ENCODE measurements at places on chromosomes 4 and X.

- DNase-seq: no peak
These were observed 220.6 kb upstream of the ZC4H2 start for GRCh38 chrX:65196758-65197360.

GRCh38 chr4:80422727-80423404 is 87.3 kb downstream of the CFAP299 start:
- DNase-seq: no peak

DNA sequence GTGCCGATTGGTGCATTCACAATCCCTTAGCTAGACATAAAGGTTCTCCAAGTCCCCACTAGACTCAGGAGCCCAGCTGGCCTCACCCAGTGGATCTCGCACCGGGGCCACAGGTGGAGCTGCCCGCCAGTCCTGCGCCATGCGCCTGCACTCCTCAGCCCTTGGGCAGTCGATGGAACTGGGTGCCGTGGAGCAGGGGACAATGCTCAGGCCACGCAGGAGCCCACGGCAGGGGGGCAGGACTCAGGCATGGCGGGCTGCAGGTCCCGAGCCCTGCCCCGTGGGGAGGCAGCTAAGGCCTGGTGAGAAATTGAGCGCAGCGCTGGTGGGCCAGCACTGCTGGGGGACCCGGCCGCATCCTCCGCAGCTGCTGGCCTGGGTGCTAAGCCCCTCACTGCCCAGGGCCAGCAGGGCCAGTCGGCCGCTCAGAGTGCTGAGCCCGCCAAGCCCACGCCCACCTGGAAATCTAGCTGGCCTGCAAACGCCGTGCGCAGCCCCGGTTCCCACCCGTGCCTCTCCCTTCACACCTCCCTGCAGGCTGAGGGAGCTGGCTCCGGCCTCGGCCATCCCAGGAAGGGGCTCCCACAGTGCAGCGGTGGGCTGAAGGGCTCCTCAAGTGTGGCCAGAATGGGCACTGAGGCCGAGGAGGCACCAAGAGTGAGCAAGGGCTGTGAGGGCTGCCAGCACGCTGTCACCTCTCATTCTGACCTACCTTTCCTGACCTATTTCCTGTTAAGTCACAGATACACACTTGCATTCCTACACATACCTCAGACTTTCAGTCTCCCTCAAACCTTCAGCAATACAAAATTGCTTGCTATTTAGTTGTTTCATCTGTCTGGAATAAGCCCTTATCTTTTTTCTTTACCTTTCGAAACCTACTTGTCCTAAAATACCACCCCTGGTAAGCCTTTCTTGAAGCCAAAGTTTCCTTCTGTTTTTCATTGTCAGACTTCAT is 20.7 kb downstream of the UBE2K start:
- DNase-seq: no peak

DNA sequence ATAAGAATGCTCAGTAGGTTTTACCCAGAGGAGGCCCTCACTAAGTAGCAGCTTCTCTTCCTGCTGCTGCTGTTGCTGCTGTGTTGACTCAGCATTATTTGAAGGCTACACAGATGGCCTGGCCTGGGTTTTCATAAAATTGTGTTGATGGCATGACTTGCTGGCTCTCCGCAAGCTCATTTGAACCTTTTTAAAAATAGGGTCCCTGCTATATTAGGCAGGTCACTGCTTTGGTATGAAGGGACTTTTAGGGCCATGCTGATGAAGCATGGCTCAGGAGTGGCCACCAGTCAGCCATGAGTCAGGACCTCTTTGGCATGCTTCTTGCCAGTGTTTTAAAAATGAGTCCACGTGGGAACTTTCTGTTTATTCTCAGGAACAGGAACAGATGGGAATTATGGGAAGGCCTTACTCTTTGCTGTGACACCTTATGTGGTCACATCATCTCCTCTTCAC is 128.7 kb downstream of the MID1IP1 start:
- no peak for DNase-seq

GRCh38 chr4:53885668-53886067 is 178.7 kb downstream of the CHIC2 start:
- DNase-seq: no peak

Data from NCI-H1436 (cell line).